ENCODE measurements at places on chromosomes 1 and 21.

DNA sequence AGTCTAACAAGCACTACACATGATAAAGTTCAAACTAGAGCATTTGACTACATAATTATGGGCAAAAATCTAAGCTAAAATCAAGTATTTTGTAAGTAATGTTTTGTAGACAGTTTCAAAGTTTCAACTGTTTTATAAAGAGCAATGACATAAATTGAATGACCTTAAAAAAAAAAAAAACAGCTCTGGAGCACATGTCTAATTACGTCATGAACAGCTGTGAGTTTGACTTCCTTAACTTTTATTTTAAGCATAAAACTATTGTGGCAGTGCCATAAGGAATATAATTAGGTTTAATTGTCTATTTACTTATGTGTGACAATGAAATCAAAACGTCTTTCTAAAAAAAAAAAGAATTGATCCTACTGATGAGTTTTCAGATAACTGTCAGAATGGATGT lies 272.5 kb upstream of the LRRC7 start:
- no peak for DNase-seq

GRCh38 chr1:36771240-36771639 lies 263.1 kb downstream of the GRIK3 start:
- no peak for DNase-seq

DNA sequence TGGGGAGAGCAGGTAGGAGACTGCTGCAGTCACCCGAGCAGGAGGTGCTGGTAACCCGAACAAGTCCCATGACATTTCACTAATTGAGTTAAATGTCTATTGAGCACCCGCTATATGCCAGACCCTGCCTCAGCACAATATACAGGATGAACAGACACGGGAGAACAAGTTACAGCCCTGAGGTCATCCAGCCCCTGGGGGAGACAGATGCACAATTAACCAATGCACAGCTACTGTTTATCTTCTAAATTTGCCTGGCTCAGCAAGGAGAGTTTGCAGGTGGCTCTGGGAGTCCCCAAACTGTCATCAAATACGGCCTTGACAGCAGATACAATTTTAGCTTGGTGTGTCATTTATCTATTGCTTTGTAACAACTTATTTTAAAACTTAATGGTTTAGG lies 18.1 kb downstream of the CITED4 start:
- DNase-seq = no peak

- peak; percentile 64 for DNase-seq
Measured at GRCh38 chr1:55311057-55311641, 96.0 kb upstream of the USP24 start.

DNA sequence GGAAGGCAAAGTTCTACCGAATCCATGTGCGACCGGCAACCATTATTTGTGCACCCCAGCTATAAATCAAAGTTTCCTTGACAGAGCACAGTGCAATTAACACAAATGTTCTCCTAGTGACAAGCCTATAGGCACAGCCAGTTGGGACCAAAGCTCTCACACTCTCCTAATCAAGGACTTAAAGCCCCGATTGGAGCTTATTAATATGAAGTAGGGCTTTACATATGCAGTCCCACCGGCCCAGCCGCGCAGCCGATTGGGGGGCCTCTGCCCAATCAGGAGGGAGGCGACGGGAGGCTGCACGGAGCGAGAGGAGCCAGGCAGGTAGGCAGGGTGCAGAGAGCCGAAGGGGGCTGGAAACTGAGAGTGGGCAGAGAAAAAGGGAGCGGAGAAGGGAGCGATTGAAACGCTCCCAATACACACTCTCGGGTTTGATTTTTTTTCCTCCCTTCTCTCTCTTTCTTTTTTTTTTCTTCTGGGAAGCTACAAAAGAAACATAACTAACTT lies at the start of gene ESRRG:
Gene ESRRG, minus strand, starts transcription at position 156 of the 507 bp plus-strand sequence. Its CDS starts 130 bp downstream, at position 26.
- peak; percentile 63 for DNase-seq

GRCh38 chr1:69312055-69312732 lies 255.5 kb upstream of the LRRC7 start:
- no peak for DNase-seq

GRCh38 chr1:43258370-43258769 lies 11.4 kb upstream of the TMEM125 start:
- DNase-seq = no peak

GRCh38 chr1:41171266-41171874 lies 70.7 kb downstream of the SCMH1 start:
- no peak for DNase-seq

- DNase-seq = no peak
Measured at GRCh38 chr1:15357612-15358207, 52.0 kb upstream of the EFHD2 start.

DNA sequence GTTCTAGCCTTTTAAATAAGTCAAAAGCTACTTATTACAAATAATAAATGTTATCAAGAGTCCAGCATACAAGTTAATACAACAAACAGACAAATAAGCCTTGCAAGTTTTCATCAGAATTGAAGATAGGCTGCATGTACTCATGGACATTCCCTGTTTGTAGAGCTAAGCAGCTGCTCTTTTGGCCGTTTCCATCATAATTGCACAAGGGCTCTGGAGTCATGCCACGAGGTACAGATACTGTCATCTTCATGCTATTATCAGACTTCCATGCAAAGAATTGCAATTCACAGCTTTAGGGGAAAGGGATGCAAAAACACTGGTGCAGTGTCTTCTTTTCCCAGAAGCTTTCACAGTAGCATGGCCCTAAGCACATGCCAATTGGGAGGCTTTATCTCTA lies 52.8 kb upstream of the TBX15 start:
- no peak for DNase-seq

DNA sequence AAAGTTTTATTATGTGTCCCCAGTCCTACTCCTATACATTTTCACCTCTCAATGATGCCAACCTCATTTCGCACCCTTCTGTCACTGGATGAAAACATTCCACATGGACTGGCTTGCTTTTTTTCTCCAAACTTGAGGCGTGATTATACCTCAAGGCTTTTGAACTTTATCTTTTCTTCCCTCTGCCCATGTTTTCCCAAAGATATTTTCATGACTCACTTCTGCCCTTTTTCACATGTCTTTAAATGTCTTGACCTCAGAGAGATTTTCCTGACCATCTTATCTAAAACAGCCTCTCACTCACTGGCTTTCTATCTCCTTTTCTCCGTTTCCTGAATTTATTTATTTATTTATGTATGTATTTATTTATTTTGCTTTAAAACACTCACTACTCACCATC lies 659.0 kb downstream of the PTPRC start:
- DNase-seq = no peak

GRCh38 chr1:183543619-183544204 lies 46.5 kb downstream of the NCF2 start:
- DNase-seq = no peak

- no peak for DNase-seq
Measured at GRCh38 chr1:164177118-164177517, 381.9 kb upstream of the PBX1 start.

DNA sequence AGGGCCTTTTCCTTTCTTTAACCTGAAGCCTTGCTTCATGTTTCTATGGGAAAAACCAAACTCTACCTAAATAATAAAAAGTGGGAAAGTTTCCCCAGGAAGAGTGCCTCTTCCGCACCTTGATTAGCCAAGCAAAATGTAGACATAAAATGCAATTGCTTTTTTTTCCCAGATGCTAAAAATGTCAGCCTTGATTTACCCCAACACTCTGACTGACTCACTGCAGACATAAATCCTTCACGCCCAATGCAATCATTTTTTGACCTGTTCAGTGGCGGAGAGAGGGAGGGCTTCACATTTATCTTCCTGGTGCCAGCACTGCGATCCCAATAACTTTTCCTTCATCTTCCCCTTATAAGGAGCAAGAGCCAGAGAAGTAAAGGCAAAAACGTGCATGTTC lies 261.5 kb downstream of the SEC16B start:
- DNase-seq = no peak

- DNase-seq = no peak
Measured at GRCh38 chr21:36035381-36035791, 24.9 kb downstream of the SETD4 start.

GRCh38 chr1:231192620-231193163 lies 30.8 kb downstream of the TRIM67 start:
- no peak for DNase-seq

GRCh38 chr1:200624679-200625335 lies 4.3 kb upstream of the KIF14 start:
- no peak for DNase-seq

GRCh38 chr1:181352695-181353094 lies 130.6 kb upstream of the CACNA1E start:
- peak; percentile 9 for DNase-seq

GRCh38 chr1:234696148-234696576 lies 86.2 kb upstream of the IRF2BP2 start:
- DNase-seq = peak; percentile 25

DNA sequence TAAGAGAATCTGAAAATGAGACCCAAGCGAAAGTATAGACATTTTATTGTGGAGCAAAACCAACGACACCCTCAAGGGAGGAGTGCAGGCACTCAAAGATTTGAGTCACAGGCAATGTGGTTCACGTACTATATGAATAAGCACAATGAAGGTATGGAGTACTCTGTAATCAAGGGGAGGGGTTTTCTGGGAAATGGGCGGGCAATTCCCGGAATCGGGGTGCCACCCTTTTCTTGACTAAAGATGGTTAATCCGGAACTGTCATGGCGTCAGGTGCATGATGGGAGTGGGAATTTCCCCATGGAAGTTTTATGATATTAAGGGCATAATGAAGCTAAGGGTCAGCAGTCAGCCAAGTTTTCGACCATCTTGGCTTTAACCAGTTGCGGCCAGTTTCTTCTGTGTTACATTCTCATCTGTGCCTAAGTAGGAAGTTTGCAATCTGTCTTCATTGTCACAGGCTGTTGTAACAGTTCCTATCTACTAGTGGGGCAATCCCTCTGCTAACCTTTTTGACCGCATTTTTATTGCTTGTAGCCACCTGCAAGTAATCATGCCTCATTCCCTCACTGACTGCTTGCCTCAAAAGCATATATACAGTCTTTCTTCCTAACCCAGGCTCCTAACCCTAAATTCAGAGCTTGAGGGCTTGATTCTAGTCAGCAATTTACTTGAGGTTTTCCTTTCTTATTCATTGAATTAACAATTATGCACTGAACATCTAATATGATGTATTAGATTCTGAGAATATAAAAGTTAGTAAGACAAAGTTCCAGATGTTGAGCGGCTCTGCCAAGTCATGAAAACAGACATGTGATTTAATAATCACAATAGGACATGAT lies 775 bp upstream of the AIM2 start:
- no peak for DNase-seq

DNA sequence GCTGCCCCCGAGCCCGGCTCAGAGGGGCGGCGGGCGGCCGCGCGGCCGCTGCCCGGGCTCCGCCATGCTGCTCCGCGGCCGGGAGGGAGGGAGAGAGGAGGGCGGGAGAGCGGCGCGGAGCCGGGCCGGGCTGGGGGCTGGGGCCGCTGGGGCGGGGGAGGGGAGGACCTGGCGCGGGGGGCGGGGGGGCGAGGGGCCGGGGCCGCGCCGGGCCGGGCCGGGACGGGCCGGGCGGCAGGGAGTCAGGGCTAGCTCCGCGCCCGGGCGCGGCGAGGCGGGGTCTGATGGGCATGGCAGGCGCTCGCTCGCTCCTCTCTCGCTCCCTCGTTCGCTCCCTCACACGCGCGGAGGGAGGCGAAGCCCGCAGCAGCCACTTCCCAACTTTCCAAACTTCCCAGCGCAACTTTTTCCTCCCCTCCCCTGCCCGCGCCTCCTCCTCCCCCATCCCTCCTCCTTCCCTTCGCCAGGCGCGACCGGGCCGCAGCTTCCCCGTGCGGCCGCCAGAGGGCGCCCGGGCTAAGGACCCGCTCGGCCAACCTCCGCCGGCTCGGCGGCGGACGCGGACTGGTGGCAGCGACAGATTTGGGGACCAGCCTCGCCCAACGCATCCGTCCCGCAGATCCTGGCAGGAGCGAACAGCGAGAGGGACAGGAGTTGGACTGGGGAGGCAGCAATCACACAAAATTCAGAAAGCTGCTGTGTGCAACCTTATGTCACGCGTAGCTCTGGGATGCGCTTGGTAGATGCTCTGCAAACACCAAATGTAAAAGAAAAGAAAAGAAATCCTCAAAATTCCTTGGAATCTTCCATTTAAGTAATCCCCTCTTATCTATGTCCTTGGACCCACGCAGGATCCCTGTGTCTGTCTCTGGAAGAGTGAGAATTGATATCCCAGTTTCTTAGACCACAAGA lies at the start of gene TRABD2B:
Gene TRABD2B, minus strand, starts transcription at position 97 of the 912 bp plus-strand sequence.
- peak; percentile 90 for DNase-seq

- peak; percentile 86 for DNase-seq
Measured at GRCh38 chr1:16017461-16018303, at the start of gene HSPB7. TSS of gene HSPB7 (minus strand) at chr1:16018043. CDS start at chr1:16017963, 80 bp downstream.

DNA sequence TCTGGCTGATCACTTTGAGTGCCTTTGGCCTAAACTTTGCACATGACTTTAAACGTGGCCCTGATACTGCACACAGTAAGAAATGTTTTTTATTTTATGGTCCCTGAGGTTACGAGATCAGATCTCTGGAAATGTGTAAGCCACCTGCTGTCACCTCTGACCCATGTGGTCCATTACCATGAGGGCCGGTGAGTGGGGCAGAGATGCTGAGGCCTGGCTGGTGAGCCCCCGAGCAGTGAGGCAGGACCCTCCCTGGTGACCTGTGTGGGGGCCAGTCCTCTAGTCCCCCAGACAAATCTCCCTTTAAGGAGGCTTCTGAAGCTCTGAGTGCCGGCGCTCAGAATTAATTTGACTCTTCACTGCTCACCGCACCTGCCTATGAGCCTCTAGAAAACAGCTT lies 12.4 kb downstream of the TFF3 start:
- no peak for DNase-seq

- no peak for DNase-seq
Measured at GRCh38 chr1:150820730-150821512, 12.9 kb upstream of the CTSK start.

DNA sequence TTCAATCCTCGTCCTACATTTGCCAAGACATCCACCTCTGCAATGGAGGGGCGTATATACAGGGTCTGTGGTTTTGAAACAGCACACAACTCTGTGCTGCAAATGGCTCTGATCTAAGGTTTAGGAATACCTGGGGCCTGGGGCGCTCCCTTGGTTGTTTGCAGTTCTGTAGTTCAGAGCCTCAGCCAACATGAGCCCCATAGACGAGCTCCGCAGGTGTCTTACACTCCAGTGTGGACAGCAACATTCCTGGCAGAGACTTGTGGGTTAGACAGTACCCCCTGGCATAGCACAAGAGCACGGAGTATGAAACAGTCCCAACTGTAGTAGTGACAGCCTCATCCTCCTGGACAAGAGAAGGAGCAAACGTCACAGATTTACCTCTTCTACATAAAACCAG lies 120.3 kb upstream of the BARHL2 start:
- DNase-seq = no peak

GRCh38 chr1:103341377-103341880 lies 184.1 kb upstream of the RNPC3 start:
- DNase-seq = no peak

GRCh38 chr1:236027104-236027503 lies 37.8 kb downstream of the NID1 start:
- no peak for DNase-seq

GRCh38 chr1:215146240-215146975 lies 63.9 kb downstream of the KCNK2 start:
- DNase-seq = no peak
